A172 (cell line): ENCODE measurements at places on chromosomes 2 and 18. TPM values are rescaled to one million over a fixed set of nuclear protein-coding genes. Genes with fewer than 3 reads are reported as not detected.
A peak's percentile ranks its signal among the peaks of the same experiment; 100 is the strongest.

DYNAP gene
- total RNA-seq, result not detected in 2 replicates

DNA sequence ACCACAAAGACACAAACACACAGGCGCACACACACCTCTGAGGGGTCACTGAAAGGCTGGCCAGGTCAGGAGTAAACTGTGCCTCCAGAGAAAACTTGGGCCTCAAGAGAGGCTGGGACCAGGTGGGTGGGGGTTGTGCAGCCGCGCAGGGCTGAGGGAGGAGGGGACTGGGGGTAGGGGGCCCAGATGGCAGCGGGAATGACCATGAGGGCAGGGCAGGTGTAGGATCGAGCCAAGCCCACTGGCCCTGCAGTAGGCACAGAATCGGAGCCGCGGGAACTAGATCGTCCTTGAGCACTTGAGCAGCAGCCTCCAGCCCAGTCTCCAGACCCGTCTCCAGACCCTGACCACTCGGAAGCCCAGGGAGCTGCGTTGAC, 36.8 kb downstream of the ANKMY1 start:
- DNase-seq, result no peak

DES gene
- total RNA-seq, result 30.0 and 34.5 TPM in 2 replicates

SCN7A gene
- total RNA-seq, result 0.02 TPM in 1 of 2 replicates, not detected in the other

DNA sequence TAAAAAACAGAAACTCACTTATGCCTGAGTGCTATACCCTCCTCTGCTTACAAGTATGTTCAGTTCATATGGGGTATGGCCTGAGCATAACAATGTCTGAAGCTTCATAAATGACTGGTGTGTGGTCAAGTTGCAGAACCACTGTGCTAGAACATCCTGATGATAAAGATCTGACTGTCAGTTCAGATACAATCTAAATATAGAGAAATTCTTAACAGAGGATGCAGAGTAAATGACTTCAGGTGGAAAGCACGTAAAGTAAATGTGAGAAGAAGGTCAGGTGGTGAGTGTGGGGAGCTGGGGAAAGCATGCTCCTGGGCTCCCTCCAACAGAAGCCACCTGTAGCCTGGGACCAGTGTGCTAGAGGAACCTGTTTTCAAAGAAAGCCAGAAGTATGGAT, 926.2 kb downstream of the TSN start:
- DNase-seq, result no peak

GRCh38 chr2:191845248-191845715, 1.6 kb downstream of the CAVIN2 start:
- peak; percentile 49 for DNase-seq

DNA sequence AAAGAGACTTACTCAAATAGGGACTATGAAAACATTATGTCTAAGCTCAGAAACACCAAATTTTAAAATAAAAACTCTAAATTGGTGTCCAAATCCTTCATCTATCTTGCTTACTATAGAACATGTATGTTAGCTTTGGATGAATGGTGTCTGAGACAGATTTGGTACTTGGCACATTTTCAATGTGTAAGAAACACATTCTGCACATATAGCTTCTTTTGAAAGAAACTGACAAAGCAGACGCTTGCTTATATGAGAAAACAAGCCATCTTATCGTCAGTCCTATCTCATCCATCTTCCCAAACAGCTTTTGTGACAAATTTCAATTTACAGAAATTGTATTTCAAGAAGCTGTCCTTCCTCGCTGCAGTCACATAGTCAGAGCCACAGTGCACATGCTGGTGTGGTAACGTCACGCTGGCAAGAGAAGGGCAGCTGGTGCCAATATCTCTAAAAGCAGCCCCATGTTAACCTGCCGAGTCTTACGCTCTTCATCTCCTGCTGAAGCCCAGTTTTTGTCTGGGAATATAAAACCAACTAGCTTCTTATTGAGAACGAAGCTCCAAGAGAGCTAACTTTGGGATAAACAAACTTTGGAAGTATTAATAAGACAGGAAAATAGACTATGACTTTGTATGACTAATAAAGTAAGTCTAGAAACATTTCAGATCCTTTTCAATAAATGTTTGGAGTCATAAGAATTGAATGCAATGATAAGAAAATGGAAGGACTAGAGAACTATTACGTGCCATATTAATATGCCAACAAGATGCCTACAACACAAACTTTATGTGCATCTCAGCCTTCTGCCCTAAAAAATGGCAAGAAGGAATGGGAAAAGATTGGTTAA, 74.9 kb upstream of the TFCP2L1 start:
- no peak for DNase-seq

DNA sequence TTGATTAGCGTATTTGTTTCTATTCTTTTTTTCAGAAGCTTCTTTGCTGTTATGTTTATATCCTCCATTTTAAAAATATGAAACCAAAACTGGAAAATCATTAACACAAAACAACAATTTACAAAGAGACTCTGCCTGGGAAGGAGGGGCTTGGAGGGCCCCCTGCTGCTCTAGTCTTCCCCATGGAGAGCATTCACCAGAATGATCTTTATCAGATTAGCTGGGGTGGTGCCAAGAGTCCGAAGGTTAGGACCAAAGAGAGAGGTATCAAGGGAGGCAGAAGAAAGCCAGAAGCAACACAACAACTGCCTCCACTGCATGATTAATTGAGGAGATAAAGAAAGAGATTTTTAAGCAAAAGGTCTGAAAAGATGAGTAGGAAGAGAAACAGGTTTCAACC, 218.6 kb downstream of the IRS1 start:
- no peak for DNase-seq

RUFY4 gene
- total RNA-seq, result not detected in 2 replicates

RASGRP3 gene
- total RNA-seq, result 30.6 and 41.5 TPM in 2 replicates

IL1RL1 gene
- total RNA-seq, result 0.02 TPM in 1 of 2 replicates, not detected in the other

- no peak for DNase-seq
Observed at GRCh38 chr2:142778289-142778688, 99.2 kb upstream of the KYNU start.

GRCh38 chr18:23916338-23916737, 98.2 kb upstream of the TTC39C start:
- DNase-seq, result no peak

- peak; percentile 32 for DNase-seq
Observed at GRCh38 chr2:174835797-174836255, 71.6 kb upstream of the CHRNA1 start.

DNA sequence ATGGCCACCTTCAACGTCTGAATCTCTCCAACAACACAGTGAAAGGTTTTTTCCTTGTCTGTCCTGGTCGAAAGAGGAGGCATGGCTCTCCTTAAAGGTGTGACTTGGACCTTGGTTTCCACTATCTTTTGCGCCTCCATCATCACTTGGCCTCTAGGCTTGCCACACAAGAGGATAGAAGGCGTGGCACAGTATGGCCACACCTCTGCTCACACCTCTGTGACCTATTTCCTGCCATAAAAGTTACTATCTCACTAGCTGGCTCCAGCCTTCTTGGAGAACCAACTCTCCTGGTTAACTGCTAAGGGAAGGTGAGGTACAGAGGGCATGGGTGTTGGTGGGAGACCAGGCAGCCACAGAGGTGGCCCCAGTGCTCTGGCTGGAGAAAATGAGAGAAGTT, 165.9 kb downstream of the UXS1 start:
- DNase-seq, result no peak

PRKAG3 gene
- total RNA-seq, result not detected in 2 replicates

ICOS gene
- not detected in 2 replicates for total RNA-seq

IL1R2 gene
- total RNA-seq, result not detected in 2 replicates
